ENCODE measurements at places on chromosomes 1 and 21.

DNA sequence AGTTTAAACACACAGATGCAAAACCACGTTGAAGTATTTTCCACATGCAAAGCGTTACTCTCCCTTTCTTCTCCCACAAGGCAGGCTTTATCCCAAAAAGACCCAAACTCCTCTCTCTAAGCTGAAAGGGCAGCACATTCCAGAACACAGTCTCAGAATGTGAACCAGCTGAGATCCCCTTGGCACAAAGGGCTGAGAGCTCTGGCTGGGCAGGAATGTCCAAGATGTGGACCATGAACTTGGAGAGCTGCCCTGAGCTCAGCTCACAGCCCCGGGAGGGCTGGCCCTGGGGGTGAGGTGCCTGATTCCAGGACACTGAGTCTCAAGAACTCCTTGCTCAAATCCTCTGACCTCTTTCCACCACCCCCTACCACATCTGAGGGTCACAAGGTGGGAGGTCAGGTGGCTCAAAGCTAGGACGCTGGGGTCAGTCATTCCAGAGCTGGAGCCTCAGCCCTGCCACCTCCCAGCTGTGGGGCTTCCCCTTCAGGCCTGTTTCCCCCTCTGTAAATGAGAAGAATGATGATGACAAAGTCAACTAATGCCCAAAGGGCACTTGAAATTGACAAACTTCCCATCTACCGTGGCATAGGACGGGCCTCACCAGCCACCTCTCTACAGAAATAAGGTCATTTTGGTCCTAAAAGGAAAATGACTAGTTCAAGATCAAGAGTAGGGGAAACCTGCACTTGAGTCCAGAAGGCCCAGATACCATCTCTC, 11.5 kb downstream of the ALDH4A1 start:
- DNase-seq, result no peak

DNA sequence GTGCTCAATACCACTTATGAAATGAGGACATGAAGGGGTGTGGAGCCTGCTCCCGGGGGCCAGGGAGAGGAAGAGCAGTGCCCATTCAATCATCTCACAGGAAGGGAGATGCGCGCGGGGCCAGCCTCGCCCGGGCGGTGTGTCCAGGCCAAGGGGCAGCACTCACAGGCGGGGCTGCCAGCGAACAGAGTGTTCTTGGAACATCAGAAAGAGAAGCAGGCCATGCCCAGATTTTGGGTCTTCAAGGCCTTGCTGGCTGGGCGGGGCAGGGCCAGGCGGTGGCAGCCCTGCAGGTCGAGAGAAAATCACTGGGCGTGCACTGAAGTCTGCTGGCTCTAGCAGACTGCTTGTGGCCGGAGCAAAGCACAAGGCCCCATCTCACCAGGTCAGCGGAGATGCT, 168.6 kb downstream of the PRDM16 start:
- DNase-seq, result no peak

DNA sequence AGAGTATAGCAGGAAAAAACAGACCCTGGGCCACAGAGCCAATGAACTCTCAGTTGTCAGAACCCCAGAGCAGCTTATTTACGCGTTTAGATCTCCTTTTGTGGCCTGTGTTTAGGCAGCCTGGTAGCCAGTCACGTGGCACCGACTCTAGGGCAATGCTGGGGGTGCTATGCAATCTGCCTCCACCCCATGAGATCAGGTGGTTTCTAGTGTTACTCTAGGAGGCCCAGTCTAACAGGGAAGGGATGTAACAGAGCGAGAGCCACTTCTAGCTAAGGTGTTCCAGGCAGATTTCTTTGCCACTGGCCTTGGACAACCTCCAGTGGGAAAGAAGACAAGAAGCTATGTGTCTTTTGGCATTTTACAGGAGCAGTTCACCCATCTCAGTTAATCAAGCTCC, 12.0 kb upstream of the A3GALT2 start:
- DNase-seq, result no peak

DNA sequence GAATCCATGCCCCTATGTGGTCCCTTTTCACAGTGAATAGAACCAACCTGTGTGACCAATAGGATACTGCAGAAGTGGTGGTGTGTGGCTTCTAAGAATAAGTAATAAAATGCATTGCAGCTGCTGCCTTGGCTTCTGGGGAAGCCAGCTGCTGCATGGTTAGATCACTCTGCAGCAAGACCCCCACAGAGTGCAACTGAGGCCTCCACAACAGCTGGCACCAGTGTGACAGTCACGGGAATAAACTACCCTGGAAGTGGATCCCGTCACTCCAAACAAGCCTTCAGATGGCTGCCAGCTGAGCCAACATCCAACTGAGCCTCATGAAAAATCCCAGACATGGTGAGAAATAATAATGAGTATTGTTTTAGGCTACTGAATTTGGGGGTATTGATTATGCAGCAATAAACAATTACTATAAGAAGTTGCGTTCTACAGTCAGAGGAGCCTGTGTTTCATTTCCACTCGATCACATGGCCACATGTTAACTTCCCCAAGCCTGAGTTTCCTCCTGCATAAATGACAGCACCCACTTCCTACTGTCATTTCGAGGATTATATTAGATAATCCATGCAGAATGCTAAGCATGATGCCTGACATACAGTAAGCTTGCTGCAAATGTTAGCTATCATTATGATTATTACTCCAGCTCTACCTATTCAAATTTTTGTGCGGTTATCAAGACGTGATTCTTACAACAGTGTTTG, 20.8 kb upstream of the COG2 start:
- DNase-seq, result no peak

- DNase-seq, result no peak
Observed at GRCh38 chr1:235295902-235296350, 32.1 kb downstream of the ARID4B start.

DNA sequence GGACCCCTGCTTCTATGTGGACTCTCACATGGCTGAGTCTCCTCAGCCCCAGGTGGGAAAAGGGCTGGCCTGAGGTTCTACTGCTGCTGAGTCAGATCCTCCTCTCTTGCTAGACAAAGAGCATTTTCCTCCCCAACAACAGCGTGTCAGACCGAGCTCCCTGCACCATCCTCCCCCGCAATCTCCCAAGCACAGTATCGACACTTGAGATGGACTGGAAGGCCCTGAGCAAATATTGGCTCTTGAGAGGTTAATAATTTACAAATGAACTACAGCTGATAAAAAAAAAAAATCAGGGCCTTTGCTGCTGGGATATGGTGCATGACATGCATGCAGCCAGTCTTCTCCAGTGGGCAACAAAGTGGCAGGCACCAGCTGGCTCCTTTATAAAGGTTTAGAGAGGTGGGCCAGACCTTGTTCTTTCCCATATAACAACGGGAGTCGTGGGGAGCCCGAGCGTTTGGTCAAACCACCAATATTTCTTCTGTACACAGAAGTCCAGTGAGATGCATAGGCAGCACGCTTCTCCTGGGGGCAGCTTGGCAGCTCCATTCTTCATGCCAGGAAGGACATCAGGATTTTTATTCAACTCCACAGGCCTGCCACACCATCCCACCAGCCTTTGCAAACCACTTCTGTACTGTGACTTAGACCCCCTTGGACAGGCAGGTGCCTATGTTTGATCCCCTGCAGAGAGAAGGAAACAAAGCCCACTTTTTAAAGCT, 55.4 kb upstream of the CAMK1G start:
- no peak for DNase-seq

- no peak for DNase-seq
Observed at GRCh38 chr1:4530166-4530785, 124.1 kb upstream of the AJAP1 start.

DNA sequence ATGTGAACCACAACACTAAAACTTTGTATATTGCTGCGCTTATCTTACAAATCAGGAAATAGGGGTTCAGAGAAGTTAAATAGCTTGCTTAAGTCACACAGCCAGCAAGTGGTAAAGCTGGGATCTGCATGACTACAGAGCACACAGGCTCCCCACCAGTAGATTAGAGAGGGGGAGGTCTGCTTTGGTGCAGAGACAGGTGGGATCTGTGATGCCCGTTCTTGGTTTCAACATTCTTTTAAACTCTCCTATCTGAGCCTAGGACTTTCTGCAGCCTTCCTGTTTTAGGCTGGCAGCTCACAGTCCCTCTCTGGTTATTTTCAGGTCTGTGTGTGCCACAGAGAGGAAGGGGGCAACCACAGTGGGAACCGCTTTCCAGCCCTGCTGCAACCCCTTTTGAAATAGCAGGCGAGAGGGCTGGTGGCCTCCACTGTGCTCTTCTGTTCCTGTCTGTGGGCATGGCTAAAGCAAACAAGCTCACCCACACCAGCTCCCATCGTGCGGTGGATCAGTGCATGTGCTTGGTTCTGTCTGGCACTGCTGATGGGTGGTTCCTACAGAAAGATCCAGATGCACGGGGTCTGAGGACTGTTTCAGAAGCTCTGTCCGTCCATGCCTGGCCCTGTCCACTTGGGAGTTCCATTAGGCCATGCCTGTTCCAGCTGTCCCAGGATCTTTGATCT, 1.7 kb upstream of the IL6R start:
- DNase-seq, result no peak

- DNase-seq, result no peak
Observed at GRCh38 chr1:230516889-230517288, 90.8 kb upstream of the PGBD5 start.

- DNase-seq, result no peak
Observed at GRCh38 chr1:196193896-196194559, 414.2 kb downstream of the KCNT2 start.

DNA sequence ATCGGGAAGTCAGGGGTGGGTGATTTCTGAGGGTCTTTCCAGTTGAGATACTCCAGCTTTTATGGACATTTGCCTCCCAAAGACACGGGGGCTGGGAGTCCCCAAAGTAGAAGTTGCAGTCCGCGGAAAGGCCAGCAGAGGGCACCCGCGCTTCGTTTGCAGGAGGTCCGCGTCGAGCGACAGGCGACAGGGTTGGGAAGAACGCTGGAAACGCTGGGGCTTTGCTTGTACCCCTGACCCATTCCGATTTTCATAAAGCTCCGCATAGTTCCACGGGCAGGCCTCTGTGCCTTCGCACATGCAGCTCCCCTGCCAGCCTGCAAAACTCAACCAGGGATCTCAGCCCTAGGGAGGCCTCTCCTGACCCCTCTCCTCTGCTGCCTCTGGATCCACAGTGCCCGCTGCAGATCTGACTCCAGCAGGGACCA, 44.2 kb upstream of the LAPTM5 start:
- DNase-seq, result peak; percentile 86

GRCh38 chr1:209461168-209461567, 122.3 kb upstream of the CAMK1G start:
- no peak for DNase-seq

DNA sequence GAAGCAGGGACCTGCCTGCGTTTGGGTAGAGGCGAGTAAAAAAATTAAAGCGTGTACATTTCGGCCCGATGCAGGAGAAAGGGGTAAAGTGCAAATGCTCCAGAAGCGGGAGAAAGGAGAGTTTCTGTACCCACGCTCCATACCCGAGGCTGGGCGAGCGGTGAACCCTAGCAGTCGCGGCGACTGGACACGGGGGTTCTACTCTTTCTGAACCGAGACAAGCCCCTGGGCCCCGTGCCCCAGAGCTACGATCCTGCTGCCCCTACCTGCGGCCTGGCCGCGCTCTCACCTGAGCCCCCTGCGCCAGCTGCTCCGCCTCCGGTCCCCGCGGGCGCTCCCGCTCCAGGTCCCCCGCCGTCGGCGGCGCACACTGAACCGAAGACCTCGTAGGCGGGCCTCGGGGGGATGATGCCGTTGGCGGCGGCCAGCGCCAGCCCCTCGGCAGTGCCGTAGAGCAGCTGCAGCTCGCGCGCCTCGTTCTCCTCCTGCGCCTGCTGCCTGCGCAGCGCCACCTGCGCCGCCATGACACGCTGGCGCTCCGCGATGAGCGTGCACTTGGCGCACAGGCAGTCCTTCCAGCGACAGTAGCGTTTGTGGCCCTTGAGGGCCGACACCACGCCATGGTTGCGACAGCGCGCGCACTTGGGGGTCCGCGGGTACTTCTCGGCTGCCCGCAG, 2.4 kb downstream of the DMRTA2 start:
- DNase-seq, result peak; percentile 72

DNA sequence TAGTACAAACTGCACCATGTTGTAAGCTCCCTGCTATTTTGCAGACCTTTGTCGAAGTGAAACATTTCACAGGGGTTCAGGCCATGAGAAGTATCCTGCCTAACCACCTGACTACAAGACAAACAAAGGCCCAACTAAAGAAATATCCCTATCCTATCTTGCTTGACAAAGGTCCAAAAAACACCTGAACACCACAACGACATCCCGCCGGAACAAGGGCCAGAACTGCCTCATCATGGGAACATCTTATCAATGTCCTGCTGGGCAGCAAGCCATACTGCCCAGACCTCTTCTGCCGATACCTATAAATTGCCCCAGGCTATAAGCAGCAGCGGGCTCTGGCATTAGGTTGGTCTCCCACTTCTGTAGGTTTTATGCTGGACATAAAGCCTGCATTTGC, 12.3 kb downstream of the MYSM1 start:
- no peak for DNase-seq

- no peak for DNase-seq
Observed at GRCh38 chr1:157595356-157595755, 2.5 kb downstream of the FCRL4 start.

- no peak for DNase-seq
Observed at GRCh38 chr1:48611841-48612240, 139.8 kb upstream of the SPATA6 start.

GRCh38 chr21:38057626-38058025, 141.4 kb upstream of the KCNJ6 start:
- no peak for DNase-seq

- DNase-seq, result no peak
Observed at GRCh38 chr1:234978397-234979295, 150.0 kb downstream of the TOMM20 start.

Measured in D341Med (cell line).